Stimulated activated CD4-positive, alpha-beta T cell treated with anti-CD3 and anti-CD28 coated beads, Interleukin-12 subunit alpha, Interleukin-12 subunit beta, amount 100 ng/mL, for 4 hours (primary cell): ENCODE measurements at places on chromosomes 3 and 15.

DNA sequence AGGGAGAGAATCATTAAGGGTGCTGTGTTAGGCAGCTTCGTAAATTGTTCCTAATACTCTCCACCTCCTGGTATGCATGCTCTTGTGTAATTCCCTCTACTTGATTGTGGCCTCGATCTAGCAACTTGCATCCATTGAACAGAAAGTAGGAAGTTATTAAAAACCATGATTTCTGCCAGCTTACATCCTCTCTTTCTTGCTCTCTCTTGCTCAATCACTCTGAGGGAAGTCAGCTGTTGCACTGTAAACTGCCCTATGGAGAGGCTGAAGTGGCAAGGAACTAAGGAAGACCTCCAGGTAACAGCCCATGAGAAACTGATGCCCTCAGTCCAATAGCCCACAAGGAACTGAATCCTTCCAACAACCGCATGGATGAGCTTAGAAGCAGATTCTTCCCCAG lies 92.6 kb downstream of the ERC2 start:
- no peak for DNase-seq

GRCh38 chr3:114480442-114480841 lies 186.6 kb downstream of the TIGIT start:
- no peak for DNase-seq

GRCh38 chr3:151404316-151404715 lies 19.8 kb upstream of the P2RY12 start:
- DNase-seq: no peak

DNA sequence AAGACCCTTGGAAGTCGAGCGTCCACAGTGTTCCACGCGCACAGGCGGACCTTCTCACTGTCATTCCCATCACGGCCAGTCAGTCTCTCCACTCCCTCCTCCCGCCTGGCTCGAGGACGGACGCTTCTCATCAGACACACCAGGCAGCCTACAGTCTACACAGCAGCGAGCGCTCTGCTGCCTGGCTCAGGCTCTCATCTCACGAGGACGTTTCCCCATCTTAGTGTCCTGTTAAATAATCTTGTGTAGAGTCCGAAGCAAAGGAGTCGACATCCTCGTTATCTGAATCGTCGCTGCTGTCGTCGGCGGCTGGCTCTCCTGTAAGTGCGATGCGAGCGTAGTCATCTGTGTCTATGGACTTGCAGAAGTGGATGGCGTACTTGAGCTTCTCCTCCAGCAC lies 12.4 kb upstream of the OCA2 start:
- DNase-seq: no peak

DNA sequence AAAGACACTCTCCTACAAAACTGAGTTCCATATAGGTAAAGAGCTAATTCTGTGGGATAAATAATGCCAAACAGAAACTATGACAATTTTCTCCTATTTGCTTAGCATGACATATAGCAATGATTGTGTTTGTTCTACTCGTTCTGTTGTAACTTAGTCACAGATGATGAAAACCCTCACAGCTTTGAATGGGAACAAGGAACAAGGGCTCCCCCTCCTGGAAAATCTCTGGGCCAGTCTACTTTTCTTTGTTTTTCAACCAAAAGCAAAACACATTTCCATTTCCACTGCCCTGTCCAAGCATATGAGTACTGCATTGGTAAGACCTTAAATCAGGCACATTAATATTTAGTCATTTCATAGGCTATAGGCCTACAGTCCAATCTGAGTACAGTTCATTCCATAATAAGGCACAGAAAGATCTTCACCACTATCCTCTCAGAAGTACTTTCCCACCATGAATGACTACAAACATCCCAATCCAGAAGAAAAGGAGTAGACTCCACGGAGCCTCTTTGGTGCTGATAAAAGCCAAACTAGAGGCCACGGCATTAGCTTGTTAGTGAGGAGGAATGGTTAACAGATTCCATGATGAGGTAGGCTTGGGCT lies 67.1 kb downstream of the ATP8B4 start:
- no peak for DNase-seq

GRCh38 chr3:25142609-25143355 lies 285.3 kb upstream of the RARB start:
- DNase-seq: no peak

GRCh38 chr3:103894162-103894822 lies 1459.5 kb downstream of the ZPLD1 start:
- DNase-seq: no peak

DNA sequence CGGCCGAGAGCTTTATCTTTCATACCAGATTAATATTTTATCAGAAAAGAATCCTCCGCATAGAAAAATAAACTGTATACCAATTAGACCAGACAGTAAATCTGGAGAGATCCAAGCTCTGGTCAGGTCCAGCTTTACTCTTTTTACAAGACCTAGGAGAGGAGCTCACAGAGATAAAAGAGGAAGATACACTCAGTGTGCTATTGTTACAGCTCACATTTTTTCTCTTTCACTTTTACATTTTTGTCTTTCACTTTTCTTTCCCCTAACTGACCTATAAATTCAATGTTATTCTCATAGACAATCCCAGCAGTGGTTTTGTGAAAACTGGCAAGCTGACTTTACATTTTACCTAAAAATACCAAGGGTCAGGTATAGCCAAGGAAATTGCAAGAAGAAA lies 55.8 kb downstream of the GUCA1C start:
- DNase-seq: no peak
